Stimulated activated CD8-positive, alpha-beta memory T cell treated with anti-CD3 and anti-CD28 coated beads, Interleukin-15, amount 100 ng/mL, for 1 hour (primary cell): ENCODE measurements at places on chromosomes 11 and 22.

- DNase-seq: no peak
Measured at GRCh38 chr11:17298302-17298701, 21.8 kb downstream of the NUCB2 start.

DNA sequence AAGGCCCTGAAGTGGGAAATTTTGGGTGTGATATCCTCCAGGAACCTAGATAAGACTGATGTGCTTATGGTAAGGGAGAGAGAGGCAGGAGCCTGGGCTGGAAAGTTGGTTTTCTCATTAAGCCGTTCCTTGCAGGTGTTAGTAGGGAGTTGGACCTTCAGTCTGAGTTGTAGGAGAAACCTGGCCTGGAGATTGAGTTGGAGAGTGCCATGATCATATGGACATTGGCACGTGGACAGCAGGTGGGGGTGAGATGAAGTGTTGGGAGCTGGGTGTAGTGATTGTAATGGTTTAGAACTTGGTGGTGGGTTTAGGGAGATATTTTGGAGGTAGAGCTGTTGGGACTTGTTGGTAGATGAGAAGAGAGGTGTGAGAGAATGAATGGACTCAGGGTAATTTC, 4.9 kb downstream of the PPP6R2 start:
- DNase-seq: no peak

DNA sequence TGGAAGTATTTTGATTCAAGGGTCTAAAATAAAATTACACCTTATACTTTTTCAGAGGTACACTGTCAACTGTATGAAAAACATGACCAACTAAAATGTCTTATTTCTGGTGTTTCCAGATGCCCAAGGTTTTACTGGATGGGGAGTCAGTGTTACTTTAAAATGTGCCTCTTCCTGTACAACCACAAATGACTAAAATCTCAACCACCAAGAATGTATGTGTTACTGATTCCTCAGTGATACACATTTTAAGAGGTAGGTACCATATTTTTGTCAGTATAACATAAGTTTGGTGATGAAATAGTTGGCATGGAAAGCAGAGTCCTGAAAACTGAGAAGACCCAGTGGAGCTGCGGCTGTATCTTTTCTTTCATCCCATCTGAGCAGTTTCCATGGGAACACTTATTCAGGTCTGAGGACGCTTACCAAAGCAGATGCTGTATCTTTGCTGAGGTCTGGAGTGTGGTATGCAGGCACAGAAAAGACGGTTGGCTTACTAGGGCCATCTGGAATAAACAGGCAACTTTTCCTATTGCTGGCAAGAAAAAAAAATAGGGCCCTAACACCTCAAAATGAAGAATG, 21.2 kb upstream of the TP53AIP1 start:
- DNase-seq: no peak

GRCh38 chr22:42974223-42974622, 40.7 kb downstream of the PACSIN2 start:
- no peak for DNase-seq

- no peak for DNase-seq
Measured at GRCh38 chr11:95674657-95675358, 114.8 kb downstream of the FAM76B start.

- no peak for DNase-seq
Measured at GRCh38 chr11:2222451-2222850, 47.9 kb downstream of the ASCL2 start.

GRCh38 chr22:46437671-46438440, 99.6 kb downstream of the CELSR1 start:
- no peak for DNase-seq

DNA sequence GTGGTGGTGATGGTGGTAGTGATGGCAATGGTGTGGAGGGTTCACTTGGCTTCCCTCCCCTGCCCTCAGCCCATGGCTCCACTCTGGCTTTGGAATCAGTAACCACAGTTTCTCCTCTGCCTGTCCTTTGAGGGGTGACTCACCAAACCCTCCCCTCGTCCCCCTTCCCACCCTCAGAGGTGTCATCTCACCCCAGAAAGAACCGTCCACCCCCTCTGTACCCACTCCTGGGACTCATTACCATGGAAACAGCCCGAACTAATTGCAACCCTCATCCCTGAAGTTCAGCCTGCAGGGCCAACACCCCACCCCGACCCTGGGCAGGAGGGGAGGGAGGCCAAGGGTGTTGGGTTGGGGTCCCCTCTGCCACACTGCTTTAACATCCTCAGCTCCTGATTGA, 26.6 kb downstream of the PHLDB1 start:
- no peak for DNase-seq

DNA sequence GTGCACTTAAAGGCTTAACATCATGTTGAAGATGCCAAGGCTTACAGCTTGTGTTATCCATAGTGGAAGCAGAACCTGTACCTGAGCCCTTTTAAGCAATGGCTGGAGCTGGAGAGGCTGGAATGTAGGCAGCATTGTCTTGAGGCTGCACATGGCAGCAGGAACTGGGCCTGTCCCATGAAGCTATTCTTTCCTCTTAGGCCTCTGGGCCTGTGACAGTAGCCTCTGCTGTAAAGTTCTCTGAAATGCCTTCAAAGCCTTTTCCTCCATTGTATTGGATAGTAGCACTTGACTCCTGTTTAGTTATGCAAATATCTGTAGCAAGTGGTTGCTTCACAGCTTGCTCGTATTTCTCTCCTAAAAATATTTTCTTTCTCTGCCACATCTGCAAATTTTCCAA, 127.4 kb upstream of the ANO5 start:
- DNase-seq: no peak

GRCh38 chr11:33013755-33014154, 1.9 kb upstream of the DEPDC7 start:
- DNase-seq: no peak

GRCh38 chr22:24386937-24387471, 40.4 kb upstream of the ADORA2A start:
- DNase-seq: no peak

- no peak for DNase-seq
Measured at GRCh38 chr11:47565340-47566148, at the start of gene PTPMT1. PTPMT1 (plus strand) TSS chr11:47565599; CDS start chr11:47565623, 24 bp downstream.

GRCh38 chr11:72702096-72702495, 27.9 kb upstream of the PDE2A start:
- no peak for DNase-seq

DNA sequence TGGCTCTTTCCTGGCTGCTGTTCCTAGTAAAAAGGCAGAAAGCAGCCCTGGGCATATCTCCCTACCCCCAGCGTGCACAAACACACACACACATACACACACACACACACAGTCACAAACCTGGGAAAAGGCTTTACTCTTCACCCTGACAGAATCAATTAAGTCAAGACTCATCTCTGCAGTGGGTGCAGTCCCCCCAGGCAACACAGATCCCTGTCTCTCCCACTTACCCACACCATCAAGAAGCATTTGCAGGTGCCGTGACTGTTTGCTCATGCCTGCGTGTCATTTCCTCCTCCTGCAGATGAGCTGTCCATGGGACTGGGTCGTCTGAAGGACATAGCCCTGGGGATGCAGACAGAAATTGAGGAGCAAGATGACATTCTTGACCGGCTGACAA, 28.6 kb downstream of the SNAP29 start:
- no peak for DNase-seq

DNA sequence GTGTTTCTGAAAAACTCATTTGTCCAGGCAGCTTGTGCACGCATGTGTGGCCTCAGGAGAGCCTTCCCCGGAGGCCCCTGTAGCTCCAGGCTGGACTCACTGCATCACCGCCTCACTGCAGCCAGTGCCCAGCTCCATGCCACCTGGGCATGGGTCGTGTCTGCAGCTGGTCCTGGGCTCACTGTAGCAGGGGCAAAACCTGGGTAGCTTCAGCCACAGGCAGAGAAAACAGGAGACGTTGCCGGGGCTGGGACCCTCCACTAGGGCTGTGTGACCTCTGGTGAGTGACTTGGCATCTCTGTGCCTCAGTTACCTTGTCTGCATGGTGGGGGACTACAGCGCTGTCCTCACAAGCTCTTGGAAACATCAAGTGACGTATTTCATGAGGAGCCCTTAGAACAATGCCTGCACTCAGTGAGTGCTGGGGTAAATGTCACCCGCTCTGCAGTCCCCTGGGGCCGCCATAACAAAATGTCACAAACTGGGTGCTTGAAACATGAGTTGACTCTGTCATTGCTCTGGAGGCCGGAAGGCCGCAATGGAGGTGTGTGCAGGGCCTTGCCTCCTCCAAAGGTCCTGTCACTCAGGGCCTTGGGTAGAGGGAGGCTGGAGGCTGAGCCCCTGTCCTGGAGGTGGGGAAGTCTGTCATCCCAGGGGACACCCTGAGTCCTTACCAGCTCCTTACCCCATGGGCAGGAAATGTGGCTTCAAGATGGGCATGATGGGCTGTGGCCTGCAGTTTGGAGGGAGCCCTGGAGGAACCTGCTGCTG, 488.7 kb downstream of the TBC1D22A start:
- DNase-seq: no peak

GRCh38 chr11:85475660-85476517, 151.3 kb downstream of the DLG2 start:
- DNase-seq: no peak

GRCh38 chr11:64566042-64566914, 24.7 kb upstream of the SLC22A12 start:
- DNase-seq: no peak

- no peak for DNase-seq
Measured at GRCh38 chr11:68215087-68215445, 2.0 kb upstream of the KMT5B start.
